ENCODE measurements at places on chromosomes 13 and 19.

- peak; percentile 30 for DNase-seq
Observed at GRCh38 chr13:61040181-61040580, 375.5 kb downstream of the PCDH20 start.

DNA sequence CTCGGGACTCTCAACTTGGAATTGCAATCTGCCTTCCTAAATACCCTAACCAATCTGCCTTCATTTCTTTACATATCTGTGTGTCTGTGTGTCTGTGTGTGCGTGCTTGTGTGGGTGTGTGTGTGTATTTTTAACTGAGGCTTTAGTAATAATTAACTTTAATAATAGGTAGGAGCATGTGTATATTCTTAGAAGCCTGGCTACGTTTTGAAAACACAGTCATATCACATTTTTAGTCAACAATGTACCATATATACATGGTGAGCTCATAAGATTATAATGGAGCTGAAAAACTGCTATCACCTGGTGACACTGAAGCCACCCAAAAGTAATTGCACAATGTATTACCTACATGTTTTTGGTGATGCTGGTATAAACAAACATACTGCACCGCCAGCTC, 65.4 kb upstream of the ATXN8OS start:
- DNase-seq = no peak

DNA sequence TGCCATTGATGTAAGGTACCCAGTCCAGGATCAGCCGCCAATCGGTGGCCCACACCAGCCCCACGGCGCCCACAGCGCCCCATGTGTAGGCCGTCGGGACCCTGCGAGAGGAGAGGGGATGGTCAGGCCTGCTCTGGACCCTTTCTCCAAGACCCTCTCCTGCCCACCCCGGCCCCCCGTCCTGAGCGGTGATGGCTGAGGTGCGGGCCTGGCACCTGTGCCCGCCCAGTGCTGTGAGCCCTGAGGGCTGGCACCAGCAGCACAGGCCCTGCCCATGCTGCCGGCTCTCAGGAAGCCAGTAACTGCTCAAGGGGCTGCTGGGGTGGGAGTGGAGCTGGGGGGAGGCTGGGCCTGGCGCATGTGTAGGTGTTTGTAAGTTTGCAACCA, 5.8 kb downstream of the UQCR11 start:
- DNase-seq = no peak

DNA sequence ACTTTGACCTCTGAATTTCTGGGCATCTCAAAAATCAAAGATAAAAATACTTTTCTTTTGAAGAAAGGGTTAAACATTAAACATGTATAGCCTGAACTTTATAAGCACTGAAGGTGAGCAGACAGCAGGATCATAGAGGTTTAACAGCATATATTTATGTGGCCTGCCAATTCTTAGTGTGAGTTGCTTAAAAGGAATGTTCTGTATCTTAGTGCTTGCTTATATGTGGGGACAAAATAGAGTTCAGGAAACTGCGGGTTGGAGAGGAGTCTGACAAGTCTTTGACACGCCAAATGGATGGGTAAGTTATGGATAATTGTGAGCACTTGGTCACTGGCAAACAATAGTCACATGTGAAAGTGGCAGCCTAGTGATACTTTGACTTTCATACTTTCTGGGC, 1419.4 kb upstream of the SPRY2 start:
- peak; percentile 12 for DNase-seq

DNA sequence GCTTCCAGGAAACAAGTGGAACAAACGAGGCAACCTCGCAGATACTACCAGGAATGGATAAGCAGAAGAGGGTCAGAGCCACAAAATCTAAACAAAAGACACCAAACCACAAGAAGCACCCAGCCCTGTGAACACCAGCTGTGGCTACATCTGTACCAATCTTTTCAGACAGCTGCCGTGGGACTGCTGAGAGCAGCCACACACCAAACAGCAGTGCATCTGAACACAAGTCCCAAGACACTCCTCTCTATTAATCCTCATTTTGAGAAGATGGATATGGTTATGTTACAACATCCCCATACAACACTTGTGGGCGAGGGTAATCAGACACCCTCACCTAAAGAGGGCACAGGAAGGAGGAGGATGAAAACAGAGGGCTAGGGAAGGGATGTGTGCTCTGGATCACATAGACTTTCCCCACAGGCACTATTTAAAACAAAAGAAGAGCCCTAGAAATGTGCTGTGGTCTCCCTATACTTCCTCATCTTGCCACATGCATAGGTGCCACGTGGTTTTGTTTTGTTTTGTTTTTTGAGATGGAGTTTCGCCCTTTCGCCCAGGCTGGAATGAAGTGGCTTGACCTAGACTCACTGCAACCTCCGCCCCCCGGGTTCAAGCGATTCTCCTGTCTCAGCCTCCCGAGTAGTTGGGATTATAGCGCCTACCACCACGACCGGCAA, 41.6 kb upstream of the ZNF14 start:
- DNase-seq = no peak

- DNase-seq = peak; percentile 23
Observed at GRCh38 chr13:20303636-20304035, 71.5 kb upstream of the GJB6 start.

- no peak for DNase-seq
Observed at GRCh38 chr19:29545866-29546582, 20.2 kb downstream of the VSTM2B start.

DNA sequence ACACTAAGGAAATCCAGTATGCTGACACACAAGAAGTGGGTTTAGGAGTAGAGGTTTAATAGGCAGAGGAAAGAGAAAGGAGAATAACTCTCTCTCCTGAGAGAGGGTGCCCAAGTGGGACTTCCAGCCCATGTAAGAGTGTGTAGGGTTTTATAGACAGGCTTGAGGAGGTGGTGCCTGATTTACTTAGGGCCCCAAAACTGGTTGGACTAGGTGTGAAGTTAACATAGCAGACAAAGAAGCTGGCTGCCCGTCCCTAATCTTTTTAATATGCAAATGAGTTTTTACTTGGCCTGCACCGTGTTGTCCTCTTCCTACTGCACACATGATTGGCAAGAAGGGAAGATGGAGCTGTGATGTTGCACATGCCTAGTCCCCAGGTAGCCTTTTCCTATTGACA, 752.5 kb upstream of the SLITRK5 start:
- DNase-seq = no peak

GRCh38 chr19:42272535-42272897, 3.5 kb downstream of the CIC start:
- DNase-seq = no peak

DNA sequence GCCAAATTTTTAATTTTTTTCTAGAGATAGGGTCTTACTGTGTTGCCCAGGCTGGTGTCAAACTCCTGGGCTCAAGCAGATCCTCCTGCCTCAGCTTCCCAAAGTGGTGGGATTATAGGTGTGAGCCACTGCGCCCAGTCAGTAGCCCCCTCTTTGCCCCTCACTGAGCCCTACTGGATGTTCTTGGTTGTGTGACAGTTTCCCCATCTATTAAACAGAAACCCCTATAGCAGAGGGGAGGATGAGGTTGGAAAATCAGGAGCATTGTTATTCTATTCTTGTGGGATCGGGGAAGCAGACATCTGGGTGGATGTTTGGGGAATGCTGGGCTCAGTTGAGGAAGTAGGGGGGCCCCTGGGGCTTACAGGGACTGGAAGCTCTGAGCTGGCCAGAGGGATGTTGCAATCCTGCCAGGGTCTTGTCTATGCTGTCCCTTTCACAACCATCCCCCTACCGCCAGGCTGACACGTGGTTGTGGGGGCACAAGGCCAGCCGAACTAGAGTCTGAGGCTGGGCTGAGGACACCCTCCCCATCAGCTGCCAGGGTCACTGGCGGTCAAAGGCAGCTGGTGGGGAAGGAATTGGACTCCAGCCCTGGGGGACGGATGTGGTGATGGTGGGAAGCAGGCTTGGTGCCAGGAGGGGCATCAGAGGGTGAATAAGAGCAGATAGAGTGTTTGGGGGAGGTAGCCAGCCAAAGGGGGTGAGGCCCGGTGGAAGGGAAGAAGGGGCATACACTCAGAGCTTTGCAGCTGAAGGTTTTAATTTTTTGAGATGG, 10.9 kb downstream of the APOC1 start:
- DNase-seq = peak; percentile 19

- peak; percentile 49 for DNase-seq
Observed at GRCh38 chr19:54325194-54325621, 12.2 kb upstream of the LILRA5 start.

DNA sequence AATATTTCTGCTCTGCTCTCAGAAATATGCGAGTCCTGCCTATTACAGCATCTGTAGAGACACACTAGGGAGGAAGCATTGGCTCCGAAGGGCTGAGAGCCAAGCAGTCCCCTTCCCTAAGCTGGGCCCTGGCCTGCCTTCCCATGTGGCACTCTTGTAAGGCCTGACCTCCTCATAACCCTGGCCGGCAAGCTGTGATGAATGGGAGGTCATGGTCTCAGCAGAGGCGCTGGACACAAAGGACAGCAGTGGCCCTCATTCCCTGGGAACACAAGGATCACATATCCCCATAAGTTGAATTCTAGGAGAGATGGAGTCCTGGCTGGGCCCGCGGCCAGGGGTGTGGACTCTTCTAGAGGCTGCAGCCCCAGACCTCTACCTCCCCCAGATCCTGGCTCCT, 483.3 kb downstream of the ZNF536 start:
- DNase-seq = no peak

- peak; percentile 26 for DNase-seq
Observed at GRCh38 chr13:29993716-29994488, 143.5 kb upstream of the UBL3 start.

DNA sequence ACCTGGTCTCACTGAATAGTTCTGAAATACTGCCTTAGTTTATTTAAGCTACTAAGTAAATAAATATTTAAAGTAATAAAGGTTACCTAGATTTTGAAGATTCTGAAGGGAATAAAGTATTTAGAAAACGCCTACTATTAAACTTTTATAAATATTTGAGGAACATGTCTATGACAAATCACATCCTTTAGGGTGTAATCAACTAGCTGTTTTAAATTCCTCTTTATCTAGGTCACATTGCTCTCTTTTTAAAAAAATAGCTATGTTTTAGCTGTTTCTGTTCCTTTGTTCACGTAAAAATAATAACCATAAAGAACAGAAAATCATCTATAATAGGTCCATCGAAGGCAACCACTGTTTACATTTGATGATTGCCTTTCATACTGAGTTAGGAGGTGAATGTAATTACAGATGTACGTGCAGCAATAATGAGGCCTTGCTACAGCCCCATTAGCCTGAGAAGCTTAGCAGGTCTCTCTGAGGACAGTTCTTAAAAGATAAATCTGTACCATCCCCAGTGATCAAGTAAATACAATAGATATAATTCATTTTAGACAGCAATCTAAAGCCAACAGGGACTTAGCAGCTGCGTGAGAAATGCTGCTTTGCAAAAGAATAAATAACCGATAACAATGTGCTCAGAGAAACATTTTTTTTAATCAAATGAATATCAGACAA, 449.5 kb downstream of the LIG4 start:
- peak; percentile 8 for DNase-seq

DNA sequence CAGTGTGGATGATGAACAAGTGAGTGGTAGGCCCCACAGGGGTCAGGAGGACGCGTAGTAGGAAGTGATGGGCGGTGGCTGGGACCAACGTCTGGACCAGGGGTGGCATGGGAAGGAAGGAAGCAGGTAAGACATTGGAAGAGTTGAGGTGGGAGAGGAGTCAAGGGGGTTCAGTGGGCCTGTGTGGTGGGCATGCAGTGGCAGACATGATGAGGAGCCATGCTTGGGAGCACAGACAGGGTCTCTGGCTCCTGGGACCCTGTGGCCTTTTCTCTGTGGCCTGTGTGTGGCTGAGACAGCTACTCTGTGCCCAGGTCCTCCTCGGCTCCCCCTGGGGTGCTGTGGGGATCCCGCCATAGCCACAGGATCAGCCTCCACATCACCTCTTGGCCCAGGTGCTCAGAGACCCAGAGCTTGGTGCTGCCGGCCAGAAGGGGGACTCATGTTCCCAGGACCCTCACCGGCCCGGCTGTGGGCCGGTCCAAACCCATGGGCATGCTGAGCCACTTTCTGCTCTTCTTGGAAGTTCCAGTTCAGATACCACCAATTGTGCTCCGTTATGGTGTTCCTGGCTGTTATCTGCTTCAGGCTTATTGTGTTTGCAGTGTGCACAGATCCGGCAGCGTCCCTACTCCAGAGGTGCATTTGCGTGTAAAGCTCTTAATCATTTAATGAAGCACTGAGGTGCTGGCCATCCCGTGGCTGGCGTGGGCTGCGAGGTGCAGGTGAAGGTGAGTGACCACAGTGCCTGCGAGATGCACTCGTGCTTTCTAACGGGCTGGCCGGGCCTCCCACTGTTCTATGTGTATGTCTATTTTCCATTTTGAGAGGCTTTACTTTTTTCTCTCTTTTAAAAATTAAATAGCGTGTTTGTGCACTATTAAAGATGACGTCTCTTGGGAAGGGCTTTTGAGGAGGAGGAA, 147.9 kb downstream of the TEX29 start:
- no peak for DNase-seq

- DNase-seq = no peak
Observed at GRCh38 chr13:44899967-44900366, 89.3 kb downstream of the NUFIP1 start.

DNA sequence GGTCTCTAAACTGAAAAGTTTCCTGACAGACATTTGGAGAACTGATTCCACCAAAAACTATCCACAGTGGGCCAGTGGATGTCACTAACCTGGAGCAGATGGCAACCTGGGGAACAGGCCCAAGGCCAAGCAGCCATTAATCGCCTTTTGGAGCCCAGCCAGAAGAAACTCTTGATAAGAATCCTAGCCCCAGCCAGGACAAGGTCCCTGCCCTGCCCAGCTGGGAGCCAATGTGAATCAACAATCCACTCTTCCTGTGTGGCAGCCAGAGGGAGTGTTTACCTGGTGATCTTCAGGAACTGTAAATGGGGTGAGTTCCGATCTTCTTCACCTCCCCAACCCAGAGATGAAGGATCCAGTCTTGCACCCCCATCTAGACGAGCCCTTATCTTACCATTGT, 14.5 kb upstream of the IGSF23 start:
- no peak for DNase-seq

GRCh38 chr13:26749285-26749684, 11.3 kb downstream of the GPR12 start:
- DNase-seq = no peak

- peak; percentile 89 for DNase-seq
Observed at GRCh38 chr13:40445557-40445990, 220.9 kb downstream of the FOXO1 start.

GRCh38 chr13:99442273-99442895, 58.9 kb upstream of the TM9SF2 start:
- DNase-seq = peak; percentile 59

GRCh38 chr13:41917641-41918040, 43.3 kb downstream of the VWA8 start:
- DNase-seq = peak; percentile 53

Data from astrocyte of the hippocampus (primary cell).